H1 (cell line): ENCODE measurements at places on chromosomes 16 and 17. TPM values are rescaled to one million over a fixed set of nuclear protein-coding genes. Genes with fewer than 3 reads are reported as not detected.

The PNMT gene
- polyA plus RNA-seq: 10.5 and 10.9 TPM in 2 replicates

The PSMB10 gene
- 61.9 and 81.7 TPM in 2 replicates for polyA plus RNA-seq

The ELAC2 gene
- polyA plus RNA-seq: 126 and 127 TPM in 2 replicates

The CANT1 gene
- 23.0 and 28.3 TPM in 2 replicates for polyA plus RNA-seq

The EVPL gene
- 0.20 and 0.35 TPM in 2 replicates for polyA plus RNA-seq
